ENCODE measurements at places on chromosomes 2 and 18.

DNA sequence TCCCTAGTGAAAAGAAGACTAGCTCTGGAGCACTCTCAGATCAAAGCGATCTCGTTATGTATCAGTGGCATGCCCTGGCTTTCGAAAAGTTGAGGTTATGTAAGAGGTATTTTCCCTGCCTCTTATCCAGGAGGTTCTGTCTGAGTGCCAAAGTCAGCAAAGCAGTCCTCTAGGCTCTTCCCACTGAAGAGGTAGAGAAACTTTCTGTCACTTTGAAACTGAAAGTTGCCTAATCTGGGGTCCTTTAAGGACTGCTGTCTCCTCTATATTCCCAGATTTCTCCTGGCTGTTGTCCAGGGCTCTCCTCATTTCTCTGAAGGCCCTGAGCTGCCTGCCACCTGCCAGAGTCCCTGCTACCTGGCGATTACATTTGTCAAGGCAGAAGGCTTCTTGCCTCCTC lies 96.3 kb downstream of the B3GNT2 start:
- DNase-seq = no peak

DNA sequence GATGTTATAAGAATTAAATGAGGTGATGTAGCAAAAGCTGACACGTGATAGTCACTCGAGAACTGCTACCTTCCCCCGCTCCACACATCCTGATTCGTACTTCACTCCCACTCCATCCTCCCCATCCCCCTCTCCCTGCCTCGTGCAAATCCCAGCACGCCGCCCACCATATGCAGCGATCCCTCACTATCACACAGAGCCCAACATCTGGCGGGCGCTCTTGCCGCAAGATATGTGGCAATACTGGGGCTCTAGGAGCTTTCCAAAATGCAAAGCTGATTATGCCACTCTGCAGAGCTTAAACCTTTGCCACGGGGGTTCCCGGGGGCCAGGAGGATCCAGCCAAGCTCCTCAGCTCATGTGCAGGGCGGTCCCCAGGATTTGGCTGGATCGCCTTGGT lies 37.4 kb downstream of the DNMT3A start:
- no peak for DNase-seq

- no peak for DNase-seq
Measured at GRCh38 chr2:234579231-234579962, 82.5 kb upstream of the ARL4C start.

DNA sequence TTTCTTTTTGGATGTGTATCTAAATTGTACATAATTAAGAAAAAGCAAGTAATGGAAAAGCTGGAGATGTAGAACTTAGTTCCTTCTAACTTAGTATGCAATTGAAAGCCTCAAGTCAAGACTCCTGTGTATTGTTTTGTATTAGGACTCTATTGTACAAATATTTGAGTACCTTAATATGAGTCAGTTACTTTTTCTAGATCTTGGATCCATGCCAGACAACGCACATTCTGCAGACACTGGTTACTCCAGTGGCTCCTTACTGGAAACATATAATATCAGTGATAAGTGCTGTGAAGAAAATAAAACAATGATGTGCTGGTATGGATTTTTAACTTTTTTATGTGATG lies 1.5 kb downstream of the SLC39A10 start:
- no peak for DNase-seq

- DNase-seq = no peak
Measured at GRCh38 chr2:54255230-54256090, 569 bp downstream of the TSPYL6 start.

- DNase-seq = no peak
Measured at GRCh38 chr2:28252311-28252710, 140.3 kb upstream of the FOSL2 start.

DNA sequence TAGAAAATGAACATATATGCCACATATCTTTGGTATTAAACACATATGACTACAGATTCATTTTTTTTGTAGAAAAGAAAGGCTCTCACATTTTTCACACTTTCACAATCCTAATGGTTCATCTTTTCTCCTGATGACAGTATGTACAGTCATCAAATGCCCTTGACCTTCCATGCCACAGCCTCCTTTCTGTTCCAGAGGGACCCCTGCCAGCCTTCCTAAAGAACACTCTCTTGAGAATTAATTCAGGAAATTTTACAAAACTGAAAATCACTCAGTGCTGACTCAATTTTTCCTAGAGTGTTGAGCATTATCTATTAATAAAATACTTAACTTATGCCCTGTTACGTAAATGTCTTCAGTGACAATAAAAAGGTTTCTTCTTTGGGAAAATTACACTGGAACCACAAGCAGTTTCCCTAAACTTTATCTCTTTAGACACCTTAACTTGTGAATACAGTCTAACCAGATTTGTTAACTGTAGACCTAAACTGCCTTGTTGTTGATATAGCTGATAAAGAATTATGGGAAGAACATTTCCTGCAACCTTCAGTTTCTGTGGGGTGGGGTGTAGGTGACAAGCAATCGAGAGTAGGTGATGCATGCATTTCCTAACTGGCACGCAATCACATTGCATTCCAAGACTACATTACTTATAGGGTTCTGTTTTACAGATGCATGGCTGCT lies 15.3 kb upstream of the ACOXL start:
- no peak for DNase-seq

GRCh38 chr2:2547451-2547850 lies 216.4 kb upstream of the MYT1L start:
- no peak for DNase-seq

- no peak for DNase-seq
Measured at GRCh38 chr2:130389783-130390182, 33.9 kb downstream of the PTPN18 start.

DNA sequence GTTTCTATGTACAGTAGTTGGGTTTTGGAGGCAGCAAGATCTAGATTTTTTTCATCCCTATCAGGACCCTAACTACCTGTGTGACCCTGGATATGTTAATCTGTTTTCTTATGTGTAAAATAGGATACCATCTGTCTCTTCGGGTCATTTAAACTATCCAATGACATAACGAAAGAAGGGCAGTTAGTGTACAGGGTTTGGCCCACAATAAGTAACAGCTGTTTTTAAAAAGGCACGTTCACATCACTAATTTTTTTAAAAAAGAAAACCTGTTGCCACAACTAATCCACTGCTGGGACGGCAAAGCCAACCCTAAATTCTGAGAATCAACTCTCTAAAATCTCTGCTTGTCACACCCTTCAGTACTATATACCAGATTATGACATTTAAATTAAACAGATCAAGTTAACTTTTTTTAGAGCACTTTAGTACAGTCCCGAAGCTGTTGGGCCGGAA lies 869 bp downstream of the USP40 start:
- DNase-seq = no peak

DNA sequence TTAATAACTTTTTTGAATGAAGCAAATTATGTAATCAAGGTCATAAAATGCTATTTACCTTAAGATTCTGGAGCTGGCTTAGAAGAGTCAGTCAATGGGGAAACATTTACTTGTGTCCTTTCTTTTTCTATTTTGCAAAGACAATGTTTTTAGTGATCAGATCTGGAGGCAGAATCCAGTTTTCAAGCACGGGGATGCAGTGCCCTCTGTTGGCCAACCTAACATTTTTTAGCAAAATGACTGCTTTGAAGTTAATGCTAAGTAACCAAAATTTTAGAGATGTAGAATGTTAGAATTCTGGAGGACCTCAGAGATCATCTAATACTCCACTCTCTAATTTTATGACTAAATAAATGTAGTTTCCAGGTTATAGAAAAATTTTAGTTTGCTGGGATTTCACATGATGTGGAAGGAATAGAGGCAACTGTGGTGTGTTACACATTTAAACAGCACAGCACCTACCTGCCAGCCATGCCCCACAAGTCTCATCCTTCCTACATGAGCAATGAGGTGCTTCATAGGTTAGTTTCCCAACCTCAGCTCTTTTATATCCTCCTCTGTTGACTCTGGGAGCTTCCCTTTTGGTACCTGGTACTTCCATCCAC lies 23.6 kb upstream of the SLC9A4 start:
- peak; percentile 14 for DNase-seq

DNA sequence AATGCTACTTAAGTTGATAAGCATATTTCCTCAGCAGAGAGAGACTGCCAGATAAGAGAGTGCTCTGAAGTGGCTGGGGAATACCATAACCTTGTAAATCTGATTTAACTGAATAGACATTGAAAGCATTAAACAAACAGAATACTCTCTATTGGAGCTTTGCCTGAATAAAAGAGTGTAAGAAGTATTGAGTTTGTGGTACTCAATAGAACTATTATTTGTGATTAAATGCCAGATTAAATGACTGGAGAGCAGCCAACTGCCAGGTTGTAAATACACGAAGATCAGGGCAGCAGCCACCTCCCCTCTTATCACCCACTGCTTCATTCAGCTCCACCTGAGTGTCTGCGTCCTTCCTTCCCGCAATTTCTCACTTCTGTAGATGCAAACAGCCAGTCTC lies 373.6 kb downstream of the DCDC2C start:
- no peak for DNase-seq

DNA sequence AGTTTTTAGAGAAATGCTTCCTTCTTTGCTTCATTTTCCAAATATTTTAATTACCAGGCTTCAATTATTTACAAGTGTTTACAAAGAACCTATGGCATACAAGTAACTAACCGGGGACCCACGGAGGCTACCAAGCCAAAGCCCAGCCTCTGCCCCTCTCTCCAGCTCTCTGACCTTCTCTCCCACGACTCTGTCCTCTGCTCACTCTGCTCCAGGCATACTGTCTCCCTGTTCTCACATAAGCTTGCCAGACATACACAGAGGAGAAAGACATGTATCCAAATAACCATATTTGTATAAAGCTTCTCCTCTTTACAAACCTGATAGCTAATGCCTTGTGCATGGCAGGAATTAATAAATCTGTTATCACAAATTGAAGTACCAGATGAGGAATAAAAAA lies 141.3 kb downstream of the ZNF521 start:
- no peak for DNase-seq

Measured in stimulated activated CD4-positive, alpha-beta T cell treated with anti-CD3 and anti-CD28 coated beads, TNF-alpha, amount 100 ng/mL, for 1 hour (primary cell).